ENCODE measurements at places on chromosomes 1 and 21.

DNA sequence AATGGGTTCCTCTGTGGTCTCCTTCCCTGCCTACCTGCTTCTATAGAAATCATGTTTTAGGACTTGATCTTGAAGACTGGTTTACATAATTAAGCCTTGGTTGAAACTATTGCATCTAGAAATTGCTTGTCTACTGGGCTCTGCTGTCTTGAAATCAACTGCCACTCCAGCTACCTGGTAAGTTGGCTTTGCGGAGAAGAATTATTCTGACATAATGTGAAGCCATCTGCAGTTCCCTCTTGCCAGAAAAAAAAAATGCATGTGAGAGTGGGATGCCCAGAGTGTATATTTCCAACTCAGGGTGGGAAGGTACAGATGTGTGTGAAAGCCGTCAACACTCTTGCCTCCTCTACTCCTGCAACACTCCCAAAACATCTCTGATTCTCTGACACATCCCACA, 27.2 kb downstream of the C8B start:
- no peak for DNase-seq

- DNase-seq, result no peak
These were observed at the start of gene CD1D for GRCh38 chr1:158180741-158181576. Gene CD1D (plus strand): TSS chr1:158180895. CDS start chr1:158181102, 207 bp downstream.

DNA sequence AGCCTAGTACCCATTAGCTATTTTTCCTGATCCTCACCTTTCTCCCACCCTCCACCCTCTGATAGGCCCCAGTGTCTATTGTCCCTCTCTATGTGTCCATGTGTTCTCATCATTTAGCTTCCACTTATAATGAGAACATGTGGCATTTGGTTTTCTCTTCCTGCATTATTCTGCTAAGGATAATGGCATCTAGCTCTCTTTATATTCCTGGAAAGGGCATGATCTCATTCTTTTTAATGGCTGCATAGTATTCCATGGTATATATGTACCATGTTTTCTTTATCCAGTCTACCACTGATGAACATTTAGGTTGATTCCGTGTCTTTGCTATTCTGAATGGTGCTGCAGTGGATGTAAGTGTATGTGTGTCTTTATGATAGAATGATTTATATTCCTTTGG, 178.9 kb downstream of the NEK7 start:
- DNase-seq, result no peak

GRCh38 chr1:169650551-169650950, 20.6 kb upstream of the SELP start:
- no peak for DNase-seq

GRCh38 chr1:169133801-169134502, 27.5 kb downstream of the ATP1B1 start:
- DNase-seq, result no peak

- no peak for DNase-seq
These were observed 42.8 kb downstream of the MYSM1 start for GRCh38 chr1:58657082-58657481.

DNA sequence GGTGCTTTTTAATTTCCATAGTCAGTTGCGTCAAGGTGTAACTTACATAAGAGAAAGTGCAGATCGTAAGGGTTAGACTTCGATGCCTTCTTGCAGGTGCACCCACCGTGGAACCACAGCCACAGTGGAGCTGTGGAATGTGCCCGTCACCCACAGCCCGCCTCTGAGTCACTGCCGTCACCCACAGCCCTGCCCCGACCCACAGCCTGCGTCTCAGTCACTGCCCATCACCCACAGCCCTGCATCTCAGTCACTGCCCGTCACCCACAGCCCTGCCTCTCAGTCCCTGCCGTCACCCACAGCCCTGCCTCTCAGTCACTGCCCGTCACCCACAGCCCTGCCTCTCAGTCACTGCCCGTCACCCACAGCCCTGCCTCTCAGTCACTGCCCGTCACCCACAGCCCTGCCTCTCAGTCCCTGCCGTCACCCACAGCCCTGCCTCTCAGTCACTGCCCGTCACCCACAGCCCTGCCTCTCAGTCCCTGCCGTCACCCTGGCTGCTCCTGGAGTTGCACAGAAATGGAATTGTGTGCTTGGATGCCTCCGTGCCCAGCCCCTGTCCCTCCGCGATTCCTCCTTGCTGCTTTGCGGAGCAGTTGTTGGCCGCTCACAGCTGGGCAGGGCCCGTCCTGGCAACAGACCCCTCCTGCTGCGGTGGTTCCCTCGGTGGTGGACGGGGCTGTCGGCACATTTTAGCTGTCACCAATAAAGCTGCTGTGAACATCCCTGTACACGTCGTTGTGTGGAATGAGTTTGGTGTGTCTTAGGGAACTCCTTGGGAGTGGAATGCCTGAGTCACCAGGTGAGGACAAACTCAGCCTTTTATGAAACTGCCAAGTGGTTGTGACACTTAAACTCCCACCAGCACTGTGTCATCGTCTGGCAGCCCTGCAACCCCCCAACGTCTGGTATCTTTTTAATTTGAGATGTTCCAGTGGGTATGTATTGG, 44.9 kb upstream of the COL6A2 start:
- no peak for DNase-seq

DNA sequence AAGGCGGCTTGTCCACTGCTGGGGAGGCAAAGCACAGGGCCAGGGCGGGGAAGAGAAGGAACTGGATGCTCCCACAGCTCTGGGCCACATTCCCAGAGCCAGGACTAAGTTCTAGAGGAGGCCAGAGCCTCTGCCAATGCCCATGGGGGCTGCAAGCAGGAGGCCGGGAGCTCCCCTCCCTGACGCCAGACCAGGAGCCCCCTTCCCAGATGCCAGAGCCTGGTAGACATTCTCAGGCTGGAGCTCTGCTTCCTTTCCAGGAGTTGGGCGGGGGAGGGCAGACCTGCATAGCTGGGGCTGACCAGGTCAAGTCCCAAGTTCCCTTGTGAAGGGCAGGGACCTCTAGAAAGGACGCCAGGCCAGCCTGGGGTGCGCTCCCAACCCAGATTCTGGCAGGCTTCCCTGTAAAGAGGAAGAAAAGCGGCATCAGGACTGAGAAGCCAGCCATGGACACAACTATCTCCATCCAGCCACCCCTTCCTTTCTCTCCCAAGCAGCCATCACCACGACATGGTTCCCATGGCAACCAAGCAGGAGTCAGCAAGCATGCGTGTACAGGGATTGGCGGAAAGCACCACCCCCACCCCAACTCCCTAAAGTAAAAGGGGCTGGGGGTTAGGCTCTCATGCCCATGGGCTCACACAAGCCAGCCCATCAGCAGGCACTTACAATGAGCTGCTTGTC, 13.4 kb downstream of the KIF21B start:
- no peak for DNase-seq

- no peak for DNase-seq
These were observed 38.7 kb downstream of the VTCN1 start for GRCh38 chr1:117171900-117172511.

- DNase-seq, result no peak
These were observed 42.6 kb upstream of the LBR start for GRCh38 chr1:225470211-225471108.

DNA sequence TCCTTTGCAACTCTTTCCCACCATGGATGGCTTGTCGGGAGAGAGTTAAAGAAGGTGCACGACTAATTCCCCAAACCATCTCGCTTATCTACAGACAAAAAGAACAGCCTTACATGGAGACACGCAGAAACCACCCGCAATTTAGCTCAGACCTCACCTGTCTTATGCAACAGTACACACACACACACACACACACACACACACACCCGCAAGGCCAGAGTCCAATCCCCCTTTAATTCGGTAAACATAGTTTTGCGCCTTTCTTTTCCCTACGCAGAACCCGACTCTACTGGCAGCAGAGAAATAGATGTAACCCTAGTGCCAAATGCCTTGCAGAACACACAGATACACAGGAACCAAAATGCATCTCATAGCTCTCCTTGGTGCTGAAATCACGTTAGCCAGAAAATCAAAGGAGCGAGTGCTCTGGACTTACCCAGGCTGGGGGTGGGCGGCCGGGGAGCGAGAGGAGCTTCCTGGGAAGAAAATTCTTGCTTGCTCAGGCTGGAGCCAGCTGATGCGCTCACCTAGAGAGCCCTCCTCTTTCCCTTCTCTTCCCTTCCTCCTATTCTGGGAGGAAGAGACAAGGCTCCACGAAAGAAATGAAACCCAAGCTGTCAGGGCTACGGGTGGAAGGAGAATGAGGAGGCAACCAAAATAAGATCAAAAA, 470 bp downstream of the TNR start:
- DNase-seq, result no peak

DNA sequence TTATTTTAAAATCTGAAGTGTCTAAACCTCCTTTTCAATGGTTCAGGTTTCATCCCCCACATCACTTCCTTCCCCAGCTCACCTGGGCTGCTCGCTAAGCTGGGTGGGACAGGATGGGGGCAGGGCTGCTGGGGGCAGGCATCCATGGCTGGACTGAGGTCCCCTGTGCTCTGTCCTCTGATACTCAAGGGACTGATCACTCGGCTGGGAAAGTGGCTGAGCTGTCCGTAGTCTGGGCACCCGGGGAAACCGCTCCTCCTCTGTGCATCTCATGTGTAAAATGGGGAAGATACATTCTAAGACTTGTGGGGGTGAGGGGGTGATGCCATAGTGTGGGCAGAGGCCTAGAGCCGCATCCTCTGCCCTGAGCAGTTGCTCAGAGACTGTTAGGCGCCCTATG, 411.2 kb downstream of the MATN1 start:
- no peak for DNase-seq

- peak; percentile 54 for DNase-seq
These were observed at the start of gene NES for GRCh38 chr1:156676820-156677615. Gene NES (minus strand): TSS chr1:156677407. CDS start chr1:156677264, 143 bp downstream.

DNA sequence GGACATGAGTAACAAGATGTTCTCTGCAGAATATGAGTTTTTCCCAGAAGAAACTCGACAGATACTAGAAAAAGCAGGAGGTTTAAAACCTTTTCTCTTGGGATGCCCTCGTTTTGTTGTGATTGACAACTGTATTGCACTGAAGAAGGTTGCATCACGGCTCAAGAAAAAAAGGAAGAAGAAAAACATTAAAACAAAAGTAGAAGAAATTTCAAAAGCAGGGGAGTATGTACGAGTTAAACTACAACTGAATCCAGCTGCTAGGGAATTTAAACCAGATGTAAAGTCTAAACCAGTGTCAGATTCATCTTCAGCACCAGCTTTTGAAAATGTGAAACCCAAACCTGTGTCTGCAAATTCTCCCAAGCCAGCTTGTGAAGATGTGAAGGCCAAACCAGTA, 92.5 kb downstream of the TTC3 start:
- DNase-seq, result no peak

DNA sequence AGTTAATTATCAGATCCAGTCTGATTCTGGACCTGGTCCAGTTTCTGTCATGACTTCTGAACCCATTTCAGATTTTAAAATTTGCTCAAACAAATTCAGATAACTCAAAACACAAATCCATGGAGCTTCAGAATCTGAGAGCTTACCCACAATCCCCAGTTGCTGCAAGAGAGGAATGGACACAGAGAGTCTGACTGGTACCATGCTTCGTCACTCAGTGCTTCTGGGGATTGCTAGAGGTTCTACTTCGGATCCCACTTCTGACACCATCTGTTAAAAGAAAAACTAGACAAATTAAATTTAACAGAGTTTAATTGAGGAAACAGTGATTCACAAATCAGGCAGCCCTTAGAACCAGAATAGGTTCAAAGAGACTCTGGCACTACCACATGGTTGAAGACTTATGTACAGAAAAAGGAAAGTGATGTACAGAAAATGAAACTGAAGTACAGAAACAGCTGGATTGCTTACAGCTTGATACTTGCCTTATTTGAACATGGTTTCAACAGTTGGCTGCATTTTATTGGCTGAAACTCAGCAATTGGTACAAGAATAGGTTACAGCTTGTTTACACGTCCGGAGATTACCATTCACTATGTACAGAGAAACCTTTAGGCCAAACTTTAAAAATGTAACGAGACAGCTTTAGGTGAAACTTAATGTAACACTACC, 60.7 kb upstream of the TEKT2 start:
- DNase-seq, result no peak
